ENCODE measurements at places on chromosomes 7 and 10. TPM values are rescaled to one million over a fixed set of nuclear protein-coding genes. Genes with fewer than 3 reads are reported as not detected.

DNA sequence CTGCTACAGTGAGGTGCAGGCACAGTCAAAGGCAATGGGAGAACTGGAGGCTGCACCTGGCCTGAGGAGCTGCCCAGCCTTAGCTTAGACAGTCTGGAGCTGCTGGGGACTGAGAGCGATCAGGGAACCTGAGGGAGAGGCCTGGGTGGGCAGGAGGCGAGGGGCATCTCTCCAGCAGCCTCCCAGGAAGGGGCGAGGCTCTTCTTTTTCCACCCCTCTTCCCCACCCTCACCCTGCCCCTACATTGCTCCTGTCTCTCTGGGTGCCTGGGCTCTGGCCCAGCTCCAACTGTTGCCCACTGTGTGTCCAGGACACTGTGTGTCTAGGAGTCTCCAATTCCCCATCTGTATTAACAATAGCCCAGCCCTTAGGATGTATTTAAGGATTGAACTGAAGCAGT is 36.9 kb downstream of the TBATA start:
- no peak for DNase-seq

DNA sequence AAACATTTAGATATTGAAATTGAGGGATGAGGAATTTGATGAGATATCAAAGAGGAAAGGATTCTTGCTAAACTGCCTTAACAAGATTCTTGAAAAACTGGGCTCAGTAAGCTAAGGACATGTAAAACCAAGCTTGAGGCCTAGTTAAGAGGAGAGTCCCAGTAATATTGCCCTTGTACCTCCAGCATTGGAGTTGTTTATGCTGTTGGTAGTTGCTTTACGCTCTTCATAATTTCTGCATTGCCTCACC is 156.1 kb upstream of the TRIM24 start:
- DNase-seq, result no peak

VIPR2 gene
- not detected for total RNA-seq

GRCh38 chr7:42880392-42880791 is 31.5 kb downstream of the C7orf25 start:
- no peak for DNase-seq

NACAD gene
- total RNA-seq, result 0.24 TPM

CALML3 gene
- not detected for total RNA-seq

DNA sequence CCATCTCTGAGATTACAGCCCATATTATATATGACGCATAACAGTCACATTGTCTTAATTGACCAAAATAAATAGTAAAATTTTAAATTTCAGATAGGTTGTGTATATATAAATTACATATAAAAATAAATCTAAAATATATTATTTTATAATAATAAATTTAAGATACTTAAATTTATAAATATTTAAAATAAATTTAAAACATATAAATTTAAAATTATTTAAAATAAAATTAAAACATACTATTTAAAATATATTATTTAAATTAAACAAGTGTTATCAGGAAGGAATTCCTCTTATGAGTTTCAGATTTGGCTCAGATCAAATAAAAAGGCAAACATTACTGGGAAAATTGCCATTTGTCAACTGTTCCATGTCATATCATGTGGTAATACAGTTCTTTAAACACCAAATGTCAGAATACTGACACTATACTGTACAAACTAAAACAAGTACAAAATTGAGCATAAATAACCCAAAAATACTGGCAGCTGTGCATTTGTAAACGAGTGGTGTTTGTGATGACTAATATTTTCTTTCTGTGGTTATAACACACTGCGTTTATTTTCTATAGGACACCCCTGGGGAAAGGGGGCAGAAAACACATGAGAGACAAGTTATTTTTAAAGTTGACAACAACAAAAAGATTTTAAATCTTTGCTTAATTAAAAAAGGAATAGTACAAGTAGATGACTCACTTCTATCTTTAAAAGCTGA is 71.3 kb upstream of the DGKB start:
- DNase-seq, result no peak

DNA sequence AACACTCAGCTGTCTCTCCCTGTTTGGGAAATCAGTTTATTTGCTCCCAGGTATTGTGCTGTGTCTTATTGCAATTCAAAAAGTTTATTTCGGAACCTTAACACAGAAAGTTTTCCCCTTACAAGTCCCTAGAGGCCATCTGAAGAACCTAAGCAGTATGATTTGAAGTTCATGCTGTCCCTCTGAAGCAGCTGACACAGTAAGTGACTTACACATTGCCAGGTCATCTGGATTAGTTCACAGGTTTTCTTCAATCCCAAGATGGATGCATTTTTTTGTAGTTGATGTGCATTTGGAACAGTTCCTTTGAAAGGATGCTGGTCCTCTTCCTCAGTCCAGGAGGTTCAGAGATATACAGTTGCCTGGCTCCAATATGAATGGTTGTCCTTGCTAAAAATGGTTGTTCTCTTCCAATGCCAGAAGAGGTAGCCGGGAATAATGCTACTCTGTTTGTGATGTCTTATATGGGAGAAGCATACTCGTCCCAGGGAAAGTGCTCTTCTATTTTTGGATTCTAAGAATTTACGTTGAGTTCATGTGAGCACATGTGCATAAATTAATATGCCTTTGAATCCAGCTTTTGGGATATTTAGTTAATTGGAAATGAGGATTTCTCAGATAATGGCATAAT is 183.5 kb upstream of the PHYHIPL start:
- DNase-seq, result no peak

RADIL gene
- 0.35 TPM for total RNA-seq

- DNase-seq, result no peak
These were observed 247.6 kb downstream of the AUTS2 start for GRCh38 chr7:69845721-69846495.

GRCh38 chr10:86876748-86877147 is 80.7 kb downstream of the MMRN2 start:
- no peak for DNase-seq

DNA sequence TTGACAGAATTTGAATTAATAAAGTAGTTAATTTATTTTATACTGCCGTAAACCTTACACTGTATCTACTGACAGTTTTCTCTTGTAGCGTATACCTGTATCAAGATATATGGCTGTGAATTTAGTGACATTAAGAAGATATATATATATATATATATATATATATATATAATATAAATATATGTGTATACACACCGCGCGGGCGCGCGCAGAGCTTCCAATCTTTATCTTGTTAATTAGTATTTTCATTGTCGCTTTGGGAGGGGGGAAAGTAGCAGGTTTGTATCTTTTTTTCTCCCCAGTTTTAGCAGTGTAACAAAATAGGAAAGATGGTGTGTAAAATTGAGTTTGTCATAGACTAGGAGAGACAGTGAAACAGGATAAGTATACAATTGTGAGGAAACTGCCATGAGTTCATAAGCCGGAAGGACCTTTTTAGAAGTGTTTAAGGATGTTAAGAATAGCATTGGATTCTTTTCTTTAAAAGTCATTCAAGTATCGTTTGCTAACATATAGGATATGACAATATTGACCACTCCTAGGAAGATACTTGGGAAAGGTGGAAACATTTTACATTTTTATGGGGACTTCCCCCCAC is 2.0 kb downstream of the PLEKHA1 start:
- DNase-seq, result no peak

CUL1 gene
- total RNA-seq, result 78.3 TPM

OR2A42 gene
- total RNA-seq, result not detected

ECD gene
- total RNA-seq, result 33.2 TPM

DNA sequence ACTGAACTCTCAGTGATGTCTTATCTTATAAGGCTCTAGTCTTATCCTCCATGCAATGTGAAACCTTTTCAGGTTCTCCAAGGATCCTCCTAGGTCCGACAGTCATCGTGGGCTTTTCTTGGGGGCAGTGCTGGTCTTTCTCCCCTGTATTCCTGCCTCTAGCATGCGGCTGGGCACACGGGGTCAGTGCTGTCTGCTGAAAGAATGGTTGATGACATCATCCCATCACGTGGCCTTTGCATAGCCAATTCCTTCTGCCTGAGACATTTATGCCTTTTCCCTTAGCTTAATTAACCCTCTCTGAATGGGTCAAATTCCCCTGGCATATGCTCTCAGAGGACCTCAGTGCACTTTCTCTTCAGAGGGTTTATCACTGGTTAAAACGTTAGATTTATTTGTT is 27.0 kb upstream of the KCNK18 start:
- no peak for DNase-seq

LRIT2 gene
- total RNA-seq, result not detected

GRCh38 chr7:40220421-40220911 is 85.7 kb downstream of the SUGCT start:
- DNase-seq, result no peak

- DNase-seq, result no peak
These were observed 231.8 kb upstream of the PITRM1 start for GRCh38 chr10:3404381-3404780.

CCNJ gene
- total RNA-seq, result 2.5 TPM

MEOX2 gene
- not detected for total RNA-seq

- DNase-seq, result no peak
These were observed 8.9 kb downstream of the HK1 start for GRCh38 chr10:69287181-69287580.

GRCh38 chr7:55775051-55775420 is 87.5 kb downstream of the SEPTIN14 start:
- DNase-seq, result no peak

MRLN gene
- total RNA-seq, result not detected

GRCh38 chr10:49082766-49083165 is 32.6 kb downstream of the VSTM4 start:
- no peak for DNase-seq

DNA sequence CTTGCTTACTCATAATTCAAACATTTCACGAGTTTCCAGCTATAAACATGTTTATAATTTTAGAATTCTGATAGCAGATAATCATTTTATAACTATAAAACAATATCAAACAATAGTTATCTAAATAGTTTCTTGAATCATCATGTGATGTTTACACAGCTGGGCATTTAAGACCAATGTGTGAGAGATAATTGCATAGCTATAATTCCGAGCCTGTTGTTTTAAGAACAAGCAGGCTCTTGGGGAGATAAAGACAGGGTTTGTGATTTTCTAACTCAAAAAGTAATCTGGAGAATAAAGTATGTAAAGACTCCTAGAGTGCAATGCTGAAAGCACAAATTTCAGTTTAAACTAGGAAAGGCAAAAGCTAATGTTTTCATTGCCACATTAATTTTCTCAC is 331.2 kb downstream of the LRRTM3 start:
- no peak for DNase-seq

GRCh38 chr10:124596962-124597845 is 135.6 kb downstream of the LHPP start:
- DNase-seq, result no peak

- DNase-seq, result no peak
These were observed 254.9 kb downstream of the SNX10 start for GRCh38 chr7:26546508-26547053.

- DNase-seq, result no peak
These were observed 150.4 kb downstream of the JCAD start for GRCh38 chr10:29908962-29909361.

GRCh38 chr7:94183891-94184290 is 179.7 kb upstream of the BET1 start:
- no peak for DNase-seq

DNA sequence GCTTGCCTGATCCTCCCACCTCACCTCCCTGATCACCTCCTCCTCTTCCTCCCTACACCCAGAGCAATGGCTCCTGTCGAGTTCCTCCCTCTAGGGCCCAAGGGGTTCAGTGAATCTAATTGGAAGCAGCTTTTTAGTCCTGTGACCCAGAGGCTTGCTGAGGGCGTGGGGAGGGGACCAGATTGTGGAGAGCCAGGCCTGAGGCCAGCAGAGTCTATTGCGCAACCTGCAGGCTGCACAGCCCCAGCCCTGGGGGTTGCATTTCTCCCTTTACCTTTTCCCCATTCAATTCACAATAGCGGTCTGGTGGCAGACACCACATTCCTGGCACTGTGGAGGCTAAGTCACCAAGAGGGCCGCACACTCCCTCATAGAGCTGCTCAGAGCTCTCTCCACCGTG is 32.5 kb downstream of the GHRHR start:
- DNase-seq, result no peak

PIP gene
- total RNA-seq, result not detected

DNA sequence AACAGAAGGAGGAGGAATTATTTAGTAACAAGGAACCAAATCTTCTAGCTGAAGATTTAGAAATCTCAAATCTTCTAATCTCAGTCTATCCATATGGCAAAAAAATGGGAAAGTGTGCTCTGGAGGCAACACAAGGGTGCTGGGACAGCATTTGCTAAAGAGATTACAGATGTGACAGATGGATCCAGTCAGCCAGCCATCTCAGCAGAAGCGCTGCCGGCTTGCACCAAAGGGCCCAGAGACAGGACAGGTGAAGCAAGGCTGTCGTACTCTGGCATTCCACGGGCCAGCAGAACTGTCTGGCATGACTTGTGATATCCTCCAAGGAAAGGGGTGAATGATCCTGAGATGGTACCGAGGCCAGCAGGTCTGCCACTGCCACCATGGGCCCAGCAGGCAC is 45.7 kb upstream of the GJD4 start:
- DNase-seq, result no peak

DNA sequence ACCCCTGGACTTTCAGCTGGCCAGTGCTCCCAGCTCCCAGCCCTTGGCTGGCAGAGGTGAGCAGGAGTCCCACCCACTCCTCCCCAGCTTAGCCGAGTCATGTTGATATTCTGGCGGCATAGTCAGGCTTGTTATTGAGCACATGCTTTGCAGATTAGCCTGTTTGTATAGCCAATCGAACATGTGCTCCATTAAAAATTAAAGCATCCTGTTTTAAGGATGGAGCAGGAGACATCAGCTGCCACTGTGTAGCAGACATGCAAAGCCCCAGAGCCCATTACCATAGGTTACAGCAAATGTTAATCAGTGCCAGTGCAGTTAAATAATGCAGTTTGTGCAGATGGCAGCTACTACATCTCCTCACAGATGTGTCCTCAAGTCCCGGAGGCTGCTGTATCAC is 574.6 kb upstream of the GALNT17 start:
- DNase-seq, result no peak

DNA sequence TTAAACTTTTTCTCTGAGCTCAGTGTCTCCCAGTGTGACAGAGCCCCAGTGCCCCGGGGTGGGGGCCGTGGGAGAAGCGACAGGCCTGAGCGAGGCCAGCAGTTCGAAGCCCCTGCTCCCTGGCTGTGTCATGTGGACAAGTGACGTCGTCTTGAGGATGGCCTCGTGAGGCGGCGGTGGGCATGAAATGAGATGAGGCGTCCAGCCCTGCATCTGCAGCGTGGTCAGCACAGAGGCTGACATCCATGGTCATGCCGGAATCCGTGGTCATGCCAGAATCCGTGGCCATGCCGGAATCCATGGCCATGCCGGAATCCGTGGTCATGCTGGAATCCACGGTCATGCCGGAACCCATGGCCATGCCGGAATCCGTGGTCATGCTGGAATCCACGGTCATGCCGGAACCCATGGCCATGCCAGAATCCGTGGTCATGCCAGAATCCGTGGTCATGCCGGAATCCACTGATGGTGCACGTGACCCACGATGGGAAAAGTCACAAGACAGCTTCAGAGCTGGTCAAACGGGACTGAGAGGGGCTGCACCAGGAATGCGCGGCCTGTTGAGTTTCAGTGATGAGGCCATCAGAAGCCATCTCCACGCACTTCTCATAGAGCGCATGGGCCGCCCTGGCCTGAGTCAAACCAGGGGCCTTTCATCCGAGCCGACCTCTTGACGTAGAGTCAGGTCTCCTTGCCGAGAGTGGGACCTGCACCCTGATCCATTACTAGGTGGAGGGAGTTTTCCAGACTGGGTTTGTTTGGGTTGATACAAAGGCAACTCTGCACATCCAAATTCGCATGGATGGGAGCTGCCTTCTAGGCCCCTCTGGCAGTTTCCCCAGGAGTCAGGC is 342.5 kb downstream of the PTPRN2 start:
- DNase-seq, result no peak

Measured in PC-9 (cell line).